ENCODE measurements at places on chromosomes 12 and 14.

DNA sequence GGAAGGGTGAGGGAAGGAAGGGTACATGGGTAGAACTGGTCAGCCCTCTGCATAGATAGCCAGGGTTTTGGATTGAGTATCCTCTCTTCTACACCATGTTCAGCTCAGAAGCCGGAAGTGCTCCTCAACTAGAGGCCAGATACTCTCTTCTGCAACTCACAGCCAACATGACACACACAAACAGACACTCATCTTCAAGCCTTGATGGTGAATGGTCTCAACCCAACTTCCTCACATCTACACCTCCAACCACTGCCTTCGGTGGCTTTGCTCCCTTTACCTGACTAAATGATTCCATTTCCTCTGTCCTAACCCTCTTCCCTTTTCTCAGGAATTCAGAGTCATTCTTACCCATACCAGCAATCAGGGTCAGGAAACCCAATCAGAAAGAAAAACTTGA lies 7.6 kb upstream of the FKBP11 start:
- H3K36me3 ChIP-seq = peaks cover 82% of the 10 kb centered on the region
- no peaks in the 10 kb centered on the region for H3K27me3 ChIP-seq
- no peaks in the 10 kb centered on the region for H3K4me1 ChIP-seq
- H3K27ac ChIP-seq = no peak overlapping the region
- no peak overlapping the region for H3K4me3 ChIP-seq
- ATAC-seq = no peak

DNA sequence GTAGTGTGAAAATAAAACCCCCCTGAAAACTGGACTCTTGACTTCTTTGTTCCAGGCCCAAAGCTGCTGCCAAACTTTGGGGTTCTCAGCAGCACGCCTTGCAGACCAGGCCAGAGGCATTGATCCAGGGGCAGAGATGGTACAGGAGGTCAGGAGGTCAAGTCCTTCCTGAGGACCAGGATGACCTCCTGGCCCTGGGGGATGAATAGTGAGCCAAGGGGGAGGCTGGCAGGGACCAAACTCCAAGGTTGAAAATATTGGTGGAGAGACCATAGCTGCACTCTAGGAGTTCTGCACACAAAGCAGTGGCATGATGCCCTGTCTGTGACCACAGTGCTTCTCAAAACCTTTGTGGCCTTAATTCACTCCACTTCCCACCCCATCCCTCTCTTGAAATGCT lies 12.1 kb downstream of the SLC10A1 start:
- no peaks in the 10 kb centered on the region for H3K27me3 ChIP-seq
- peaks cover 21% of the 10 kb centered on the region for H3K36me3 ChIP-seq
- H3K27ac ChIP-seq = no peak overlapping the region
- H3K4me1 ChIP-seq = no peaks in the 10 kb centered on the region
- H3K4me3 ChIP-seq = no peak overlapping the region
- ATAC-seq = no peak

- no peaks in the 10 kb centered on the region for H3K4me1 ChIP-seq
- H3K36me3 ChIP-seq = no peaks in the 10 kb centered on the region
Measured at GRCh38 chr12:121196902-121197301, 13.0 kb upstream of the P2RX4 start.

- H3K27ac ChIP-seq = no peak overlapping the region
- H3K4me1 ChIP-seq = no peaks in the 10 kb centered on the region
- no peaks in the 10 kb centered on the region for H3K27me3 ChIP-seq
Measured at GRCh38 chr12:92194561-92194960, 48.9 kb upstream of the BTG1 start.

- no peak overlapping the region for H3K4me3 ChIP-seq
- no peaks in the 10 kb centered on the region for H3K36me3 ChIP-seq
- H3K27me3 ChIP-seq = peaks cover 25% of the 10 kb centered on the region
Measured at GRCh38 chr12:54721312-54721711, 73.1 kb upstream of the DCD start.

DNA sequence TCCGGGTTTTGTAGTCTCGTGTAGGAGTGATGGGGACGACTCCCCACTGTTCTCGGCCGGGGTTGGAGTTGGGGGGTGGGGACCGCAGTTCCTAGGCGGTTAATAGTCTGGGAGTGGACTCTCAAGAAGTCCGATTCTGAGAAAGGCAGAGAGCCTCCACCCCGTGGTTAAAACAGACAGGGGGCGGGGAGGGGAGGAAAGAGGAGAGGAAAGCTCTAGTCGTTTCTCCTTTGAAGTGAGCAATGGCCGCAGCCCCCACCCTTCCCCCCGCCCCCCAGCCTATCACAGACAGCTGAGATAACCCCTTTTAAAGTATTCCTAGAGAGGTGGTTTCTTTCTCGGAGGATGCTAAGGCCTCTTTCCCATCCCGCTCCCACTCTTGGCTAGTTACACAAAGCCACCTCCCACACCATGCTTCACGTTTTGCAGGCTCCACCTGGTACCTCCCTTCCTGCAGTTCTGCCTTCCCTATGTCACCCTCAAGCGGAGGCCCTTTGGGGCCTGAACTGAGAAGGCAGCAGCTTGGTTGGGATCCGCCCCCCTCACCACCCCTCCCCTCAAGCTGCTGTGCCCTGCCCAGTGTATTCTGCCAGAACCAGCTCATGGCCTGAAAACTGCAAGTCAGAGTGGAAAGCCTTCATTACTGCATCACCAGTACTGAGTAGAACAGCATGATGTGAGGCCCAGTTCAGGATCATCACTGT lies 853 bp downstream of the USP5 start:
- peak overlapping the region; percentile 38 for H3K4me3 ChIP-seq
- no peaks in the 10 kb centered on the region for H3K27me3 ChIP-seq
- H3K27ac ChIP-seq = peak overlapping the region; percentile 14
- ATAC-seq = no peak
- H3K36me3 ChIP-seq = no peaks in the 10 kb centered on the region

DNA sequence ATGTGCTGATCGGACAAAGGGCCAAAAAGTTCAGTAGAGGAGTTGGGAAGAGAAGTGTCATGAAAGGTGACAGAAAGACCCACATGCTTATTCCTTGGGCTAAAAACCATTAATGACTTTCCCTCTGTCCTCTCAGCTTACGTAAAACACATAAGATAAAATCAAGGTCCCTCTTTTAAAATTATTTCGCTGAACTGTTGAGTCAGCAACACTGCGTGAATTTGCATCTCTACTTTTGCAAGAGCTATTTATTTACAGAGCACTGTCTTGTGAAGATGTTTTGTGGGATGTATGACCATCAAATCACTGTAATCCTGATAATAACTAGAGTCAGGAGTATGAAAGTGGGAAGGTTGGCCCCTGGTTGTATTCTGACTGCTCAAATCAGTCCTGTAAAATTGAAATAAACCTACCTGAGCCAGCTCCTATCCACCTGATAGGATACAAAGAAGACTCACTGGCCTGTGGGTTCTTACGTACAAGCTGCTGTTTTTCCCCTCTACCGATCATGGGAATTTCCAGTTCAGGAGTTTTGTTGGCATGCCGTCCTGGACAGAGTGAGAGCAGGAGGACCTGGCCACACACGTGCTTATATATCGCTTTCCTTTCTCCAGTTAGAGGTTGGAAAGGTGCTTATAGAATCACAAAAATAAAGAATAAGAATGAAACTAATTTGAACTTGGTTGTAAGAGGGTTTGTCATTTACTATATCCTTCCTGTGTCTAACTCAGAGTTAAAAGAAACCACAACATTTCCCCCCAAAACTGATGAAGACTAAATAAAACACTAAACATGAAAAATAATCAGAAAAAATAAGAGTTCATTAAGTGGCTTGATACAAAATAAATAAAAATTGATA lies 42.9 kb downstream of the IFNG-AS1 start:
- H3K4me1 ChIP-seq = no peaks in the 10 kb centered on the region
- H3K36me3 ChIP-seq = no peaks in the 10 kb centered on the region
- no peaks in the 10 kb centered on the region for H3K27me3 ChIP-seq

GRCh38 chr12:107207931-107208525 lies 114.7 kb upstream of the CRY1 start:
- H3K4me3 ChIP-seq = no peak overlapping the region
- H3K36me3 ChIP-seq = no peaks in the 10 kb centered on the region
- no peak for ATAC-seq
- no peaks in the 10 kb centered on the region for H3K4me1 ChIP-seq

- no peaks in the 10 kb centered on the region for H3K27me3 ChIP-seq
- peaks cover 58% of the 10 kb centered on the region for H3K4me1 ChIP-seq
- H3K27ac ChIP-seq = peak overlapping the region; percentile 95
- peak overlapping the region; percentile 40 for H3K4me3 ChIP-seq
- peaks cover 20% of the 10 kb centered on the region for H3K36me3 ChIP-seq
Measured at GRCh38 chr12:53676656-53677015, 753 bp upstream of the ATP5MC2 start.

DNA sequence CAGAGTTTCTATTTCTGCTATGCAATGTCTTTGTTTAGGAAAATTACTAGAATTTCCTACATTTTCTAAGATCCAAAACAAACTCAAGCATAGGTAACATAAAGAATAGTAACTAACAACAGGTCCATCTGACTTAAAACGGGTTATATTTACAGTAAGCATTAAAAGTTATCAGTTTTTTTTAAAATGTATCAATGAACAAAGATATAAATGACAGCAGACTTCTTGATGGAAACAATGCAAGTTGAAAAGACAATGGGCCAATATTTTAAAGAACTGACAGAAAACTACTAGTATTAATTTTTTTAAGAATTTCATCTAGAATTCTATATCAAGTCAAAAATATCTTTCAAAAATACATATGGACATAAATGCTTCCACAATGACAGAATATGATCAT lies 367.1 kb upstream of the MGAT4C start:
- ATAC-seq = no peak
- no peak overlapping the region for H3K4me3 ChIP-seq
- H3K27ac ChIP-seq = no peak overlapping the region
- H3K36me3 ChIP-seq = no peaks in the 10 kb centered on the region
- no peaks in the 10 kb centered on the region for H3K27me3 ChIP-seq

GRCh38 chr12:101564912-101565311 lies 29.9 kb upstream of the MYBPC1 start:
- no peak overlapping the region for H3K4me3 ChIP-seq
- no peak for ATAC-seq
- H3K27ac ChIP-seq = no peak overlapping the region
